ENCODE measurements at places on chromosomes 4 and X.

GRCh38 chrX:153624196-153625091, 22.6 kb upstream of the DUSP9 start:
- DNase-seq, result no peak

DNA sequence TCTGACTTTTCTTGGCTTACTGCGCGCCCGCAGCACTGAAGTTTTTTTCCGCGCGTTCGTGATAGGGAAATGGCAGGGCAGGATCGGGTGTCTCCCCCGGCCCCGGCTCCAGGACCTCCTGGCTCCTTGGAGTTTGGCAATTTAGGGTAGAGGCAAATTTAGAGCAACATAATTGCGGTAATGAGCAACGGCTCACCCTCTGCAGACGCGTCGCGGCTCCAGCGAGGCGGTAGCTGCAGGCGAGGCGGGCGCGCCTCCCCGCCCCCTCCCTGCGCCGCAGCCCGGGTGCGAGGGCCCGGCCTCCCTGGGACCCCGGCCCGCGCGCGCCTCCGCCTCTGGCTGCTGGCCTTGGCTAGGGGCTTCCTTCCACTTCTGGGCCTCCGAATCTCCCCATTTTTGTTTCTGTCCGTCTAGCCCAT, 6.2 kb downstream of the MSX1 start:
- DNase-seq, result no peak

DNA sequence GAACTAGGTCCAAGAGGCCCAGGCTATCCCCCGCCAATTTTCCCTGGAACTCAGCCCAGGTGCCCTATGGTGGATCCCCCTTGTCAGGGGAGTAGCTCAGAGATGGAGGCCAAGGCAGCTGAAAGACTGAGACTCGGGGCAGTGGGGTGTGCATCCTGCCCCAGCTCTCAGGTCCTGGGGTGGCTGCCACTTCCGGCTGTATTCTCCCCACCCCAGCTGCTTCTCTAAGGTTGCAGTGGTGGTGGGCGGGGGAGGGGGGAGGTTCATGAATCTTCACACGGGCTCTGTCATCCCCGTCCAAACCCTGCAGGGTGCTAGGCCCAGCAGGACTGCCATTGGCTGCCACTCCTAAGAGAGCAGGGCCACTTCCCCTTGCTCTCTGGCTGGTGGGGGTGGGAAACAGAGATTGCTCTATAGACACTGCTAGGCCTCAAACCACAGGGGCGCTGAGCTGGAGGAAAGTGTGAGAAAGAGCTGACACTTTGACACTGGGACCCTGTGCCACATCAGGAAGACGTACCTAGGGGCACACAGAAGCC, 1.5 kb downstream of the SASH3 start:
- DNase-seq, result peak; percentile 94

DNA sequence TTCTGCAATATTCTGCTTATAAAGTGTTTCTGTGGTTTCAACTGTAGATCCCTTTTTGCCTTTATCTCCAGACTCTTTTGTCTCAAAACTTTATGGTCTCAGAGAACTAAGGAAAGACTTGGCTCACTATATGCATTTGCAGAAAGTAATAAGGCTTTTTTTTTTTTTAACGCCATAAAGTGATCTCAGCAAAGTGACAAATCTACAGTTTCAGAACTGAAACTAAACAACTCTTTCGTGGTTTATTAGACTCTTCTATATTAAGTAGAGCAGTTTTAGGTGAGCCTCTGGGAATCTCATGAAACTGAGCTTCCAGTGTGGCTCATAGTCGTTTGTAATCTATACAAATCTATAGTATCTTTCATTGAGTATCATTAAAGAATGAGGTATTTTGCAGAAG, 15.3 kb downstream of the ATP7A start:
- no peak for DNase-seq

- DNase-seq, result peak; percentile 42
These were observed 30.1 kb upstream of the SPARCL1 start for GRCh38 chr4:87559090-87559837.

DNA sequence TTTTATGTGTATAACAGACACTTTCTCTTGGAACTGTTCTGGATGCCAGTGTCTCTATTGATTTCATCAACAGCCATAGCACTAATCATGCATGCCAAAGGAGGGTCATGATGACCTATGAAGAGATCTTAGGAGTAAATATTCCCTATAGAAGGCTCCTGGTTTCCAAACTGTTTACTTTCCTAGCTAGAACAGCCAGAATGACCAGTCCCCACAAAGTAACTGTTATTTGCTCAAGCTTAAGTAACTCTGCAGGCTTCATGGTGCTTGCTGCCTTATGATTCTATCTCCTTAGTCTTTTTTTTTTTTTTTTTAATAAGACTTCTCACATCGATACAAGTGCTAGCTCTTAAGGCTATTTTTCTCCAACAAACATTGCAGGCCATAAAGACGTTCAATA, 12.4 kb downstream of the S100G start:
- DNase-seq, result no peak

DNA sequence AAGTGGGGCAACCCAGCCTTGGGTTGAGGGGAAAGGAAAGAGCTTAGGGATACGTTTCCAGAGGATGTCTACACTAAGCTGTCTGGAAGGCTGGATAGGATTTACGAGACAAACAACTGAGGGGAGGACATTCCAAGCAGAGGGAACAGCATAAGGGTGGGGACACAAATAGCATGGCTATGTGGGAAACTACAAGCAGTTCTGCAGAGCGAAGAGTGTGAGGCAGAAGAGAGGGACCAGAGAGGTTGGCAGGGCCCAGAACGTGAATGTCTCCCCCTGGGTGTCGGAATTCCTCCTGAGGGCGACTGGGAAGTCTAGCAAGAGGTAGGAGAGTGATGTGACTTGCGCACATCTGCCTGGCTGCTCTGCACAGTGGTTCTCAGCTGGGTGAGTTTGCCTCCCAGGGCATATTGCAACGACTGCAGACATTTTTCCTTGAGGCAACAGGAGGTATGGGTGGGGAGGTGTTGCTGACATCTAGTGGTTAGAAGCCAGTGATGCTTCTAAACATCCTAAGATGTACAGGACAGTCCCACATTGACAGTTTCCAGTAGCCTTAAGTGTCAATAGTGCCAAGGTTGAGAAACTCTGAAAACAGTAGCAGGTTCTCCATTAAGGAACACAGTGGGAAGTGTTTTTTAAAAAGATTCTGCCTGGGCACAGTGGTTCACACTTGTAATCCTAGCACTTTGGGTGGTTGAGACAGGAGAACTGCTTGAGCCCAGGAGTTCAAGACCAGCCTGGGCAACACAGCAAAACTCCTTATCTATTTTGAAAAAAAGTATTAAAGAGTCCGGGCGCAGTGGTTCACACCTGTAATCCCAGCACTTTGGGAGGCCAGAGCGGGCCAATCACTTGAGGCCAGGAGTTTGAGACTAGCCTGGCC, 9.2 kb downstream of the NDUFA1 start:
- no peak for DNase-seq

GRCh38 chrX:13646154-13646549, 6.8 kb upstream of the TCEANC start:
- DNase-seq, result peak; percentile 8

GRCh38 chr4:57098415-57098814, 11.8 kb downstream of the IGFBP7 start:
- DNase-seq, result no peak
